ENCODE measurements at places on chromosomes 7 and 10.

GRCh38 chr10:89283936-89284475, 17.8 kb upstream of the IFIT2 start:
- no peak for ATAC-seq

DNA sequence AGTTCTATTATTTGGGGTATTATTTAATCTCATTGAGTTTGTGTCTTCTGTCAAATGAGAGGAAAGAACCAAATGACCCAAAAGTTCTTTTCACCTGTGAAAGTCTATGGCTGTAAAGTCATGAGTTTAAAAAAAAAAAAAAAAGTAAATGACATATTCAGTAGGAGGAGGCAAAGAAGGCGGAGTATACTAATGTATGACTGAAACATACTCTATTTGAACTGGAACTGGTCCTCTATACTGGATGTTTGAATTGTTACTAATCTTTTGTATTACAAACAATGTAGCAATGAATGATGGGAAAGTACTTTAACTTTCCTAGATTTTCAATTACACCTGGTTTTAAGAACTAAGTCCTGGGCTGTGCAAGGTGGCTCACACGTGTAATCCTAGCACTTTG, 24.9 kb upstream of the GSAP start:
- no peak for ATAC-seq

- ATAC-seq, result no peak
Observed at GRCh38 chr7:39936761-39937160, 13.3 kb upstream of the CDK13 start.

- ATAC-seq, result no peak
Observed at GRCh38 chr10:6047847-6048246, 14.3 kb downstream of the IL2RA start.

GRCh38 chr10:124731551-124731950, 12.6 kb downstream of the FAM53B start:
- no peak for ATAC-seq

- ATAC-seq, result no peak
Observed at GRCh38 chr7:106384373-106384772, 99.6 kb upstream of the NAMPT start.

GRCh38 chr7:28316489-28316888, 95.8 kb upstream of the CREB5 start:
- no peak for ATAC-seq

All from stimulated activated memory B cell treated with anti-CD40 and anti-IgM and Interleukin-4, amounts not matched to agents 10 μg/mL and 1 μg/mL and 100 μg/mL, for 72 hours (primary cell).